Retina (tissue), 1 donor: ENCODE measurements at places on chromosomes 11 and 22.
A peak's percentile ranks its signal among the peaks of the same experiment; 100 is the strongest.

- no peak for DNase-seq
Observed at GRCh38 chr11:125408311-125408711, 87.8 kb downstream of the FEZ1 start.

GRCh38 chr11:8251616-8252295 is 11.9 kb downstream of the LMO1 start:
- no peak for DNase-seq

DNA sequence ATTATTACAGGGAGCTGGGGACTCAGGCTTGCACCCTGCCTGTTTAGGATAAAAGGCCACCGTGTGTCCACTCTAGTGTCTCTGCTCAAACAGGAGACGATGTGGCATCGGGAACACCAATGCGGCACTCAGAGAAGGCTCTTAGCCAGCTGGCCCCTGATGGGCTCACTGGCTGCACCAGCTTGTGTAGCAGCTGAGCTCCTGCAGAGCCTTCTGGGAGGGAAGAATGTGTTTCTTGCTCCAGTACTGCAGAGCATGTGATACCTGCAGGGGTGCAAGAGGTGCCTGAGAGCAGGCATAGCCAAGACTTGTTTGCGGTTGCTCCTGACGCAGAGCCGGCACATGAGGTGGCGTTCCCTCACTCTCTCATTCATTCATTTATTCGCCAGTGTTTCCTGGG is 44.4 kb upstream of the KCNQ1OT1 start:
- DNase-seq = peak; percentile 34

DNA sequence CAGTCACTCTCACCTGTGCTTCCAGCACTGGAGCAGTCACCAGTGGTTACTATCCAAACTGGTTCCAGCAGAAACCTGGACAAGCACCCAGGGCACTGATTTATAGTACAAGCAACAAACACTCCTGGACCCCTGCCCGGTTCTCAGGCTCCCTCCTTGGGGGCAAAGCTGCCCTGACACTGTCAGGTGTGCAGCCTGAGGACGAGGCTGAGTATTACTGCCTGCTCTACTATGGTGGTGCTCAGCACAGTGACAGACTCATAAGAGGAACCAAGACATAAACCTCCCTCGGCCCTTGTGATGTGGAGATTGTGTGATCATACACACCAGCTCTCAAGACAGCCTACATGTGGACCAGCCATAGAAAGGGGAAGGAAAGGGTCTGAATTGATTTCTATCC is 113.3 kb downstream of the ZNF280B start:
- DNase-seq = no peak

DNA sequence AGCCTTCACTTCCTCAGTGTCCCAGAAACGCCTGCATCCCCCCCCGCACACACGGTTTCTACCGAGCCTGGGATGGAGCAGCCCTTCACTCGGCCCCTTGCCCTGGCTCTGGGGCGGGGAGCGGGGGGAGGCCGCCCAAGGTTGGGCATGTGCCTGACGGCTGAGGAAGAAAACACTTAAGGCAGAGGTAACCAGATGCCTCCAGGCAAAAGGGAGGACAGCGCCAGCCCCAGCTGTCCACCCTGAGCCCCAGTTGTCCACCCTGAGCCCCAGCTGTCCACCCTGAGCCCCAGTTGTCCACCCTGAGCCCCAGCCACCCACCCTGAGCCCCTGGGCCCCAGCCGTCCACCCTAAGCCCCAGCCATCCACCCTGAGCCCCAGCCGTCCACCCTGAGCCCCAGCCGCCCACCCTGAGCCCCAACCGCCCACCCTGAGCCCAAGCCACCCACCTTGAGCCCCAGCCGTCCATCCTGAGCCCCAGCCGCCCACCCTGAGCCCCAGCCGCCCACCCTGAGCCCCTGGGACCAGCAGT is 3.8 kb upstream of the TTLL8 start:
- DNase-seq = no peak

- DNase-seq = no peak
Observed at GRCh38 chr11:86623736-86624135, 48.7 kb downstream of the ME3 start.

DNA sequence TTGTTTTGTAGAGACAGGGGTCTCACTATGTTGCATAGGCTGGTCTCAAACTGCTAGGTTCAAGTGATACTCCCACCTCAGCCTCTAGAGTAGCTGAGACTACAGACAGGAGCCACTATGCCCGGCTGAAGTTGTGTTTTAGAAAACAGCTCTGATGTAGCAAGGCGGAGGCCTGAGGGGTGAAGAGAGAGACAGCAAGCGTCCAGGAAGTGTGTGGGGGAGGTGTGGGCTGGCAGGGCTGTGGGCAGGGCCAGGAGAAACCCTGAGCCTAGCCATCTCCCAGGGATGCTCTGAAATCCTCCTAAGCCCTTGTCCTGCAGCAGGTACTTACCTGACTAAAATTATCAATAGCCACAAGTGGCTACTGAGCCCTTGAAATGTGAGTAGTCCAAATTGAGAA is 16.1 kb upstream of the RPS3 start:
- no peak for DNase-seq

DNA sequence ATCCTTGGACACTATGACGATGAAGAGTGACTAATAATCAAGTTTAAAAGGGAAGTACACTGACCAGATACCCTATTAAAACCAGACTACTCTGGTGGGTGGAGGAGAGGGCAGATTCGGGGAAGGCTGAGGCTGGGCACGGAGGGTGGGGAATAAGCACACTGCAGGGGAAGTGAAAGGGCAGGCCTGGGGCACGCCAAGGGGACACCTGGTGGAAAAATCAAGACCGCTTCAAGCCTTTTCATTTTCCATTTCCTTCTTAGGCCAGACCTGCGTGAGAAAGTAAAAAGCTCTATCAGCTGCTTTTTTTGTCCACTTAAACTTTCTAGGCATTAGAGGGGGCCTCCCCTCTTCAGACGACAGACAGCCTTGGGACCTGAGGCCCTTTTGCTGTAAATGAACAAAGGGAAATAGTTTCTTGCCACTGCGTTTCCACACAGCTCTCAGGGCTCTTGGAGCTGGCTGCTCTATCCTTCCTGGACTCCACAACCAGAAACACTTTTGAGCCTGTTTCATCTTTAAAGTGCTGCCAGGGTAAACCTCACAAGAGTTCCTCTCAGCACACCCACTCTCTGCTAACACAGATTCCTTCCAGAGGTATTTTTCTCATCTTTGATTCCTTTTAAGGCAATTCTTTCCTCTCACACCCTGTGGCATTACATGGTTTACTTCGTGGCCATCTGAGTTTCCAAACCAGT is 25.0 kb upstream of the SERPIND1 start:
- no peak for DNase-seq

- peak; percentile 23 for DNase-seq
Observed at GRCh38 chr11:90288212-90288821, 65.5 kb upstream of the CHORDC1 start.
